Naive thymus-derived CD8-positive, alpha-beta T cell (primary cell): ENCODE measurements at places on chromosomes 16 and 17.

DNA sequence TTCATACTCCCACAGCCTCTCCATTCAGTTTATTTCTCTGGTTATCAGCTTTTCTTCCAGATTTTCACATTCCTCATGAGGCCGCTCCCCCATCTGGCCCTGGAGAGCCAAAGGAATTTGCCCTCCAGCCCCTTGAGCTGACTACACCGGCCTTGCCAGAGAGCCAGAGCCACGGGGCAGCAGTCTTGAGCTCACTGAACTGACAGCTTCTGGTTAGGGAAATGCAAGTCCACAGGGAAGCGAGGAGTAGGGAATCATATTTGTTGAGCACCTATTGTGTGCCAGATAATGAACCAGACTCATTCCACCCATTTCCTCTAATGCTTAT lies 102.4 kb downstream of the ABCC12 start:
- no peak for DNase-seq
- no peak overlapping the region for H3K4me3 ChIP-seq
- H3K27ac ChIP-seq = no peak overlapping the region
- no peaks in the 10 kb centered on the region for H3K36me3 ChIP-seq
- peaks cover 15% of the 10 kb centered on the region for H3K27me3 ChIP-seq
- H3K4me1 ChIP-seq = peaks cover 7% of the 10 kb centered on the region

- H3K4me1 ChIP-seq = peaks cover 65% of the 10 kb centered on the region
- peak; percentile 59 for DNase-seq
- peak within 1 kb of the TSS; percentile 100 for H3K4me3 ChIP-seq
- no peaks in the 10 kb centered on the region for H3K27me3 ChIP-seq
Measured at GRCh38 chr17:58328195-58329034, at the start of gene TSPOAP1. Gene TSPOAP1 (minus strand): TSS chr17:58328795. CDS start chr17:58327920, 875 bp downstream.

- no peaks in the 10 kb centered on the region for H3K27me3 ChIP-seq
- H3K4me3 ChIP-seq = peak overlapping the region; percentile 78
- DNase-seq = no peak
- H3K36me3 ChIP-seq = no peaks in the 10 kb centered on the region
- peak overlapping the region; percentile 94 for H3K27ac ChIP-seq
- H3K4me1 ChIP-seq = peaks cover 85% of the 10 kb centered on the region
Measured at GRCh38 chr17:35213412-35213940, 19.3 kb upstream of the SLC35G3 start.

GRCh38 chr16:69378760-69379159 lies 7.0 kb downstream of the TERF2 start:
- H3K4me1 ChIP-seq = peaks cover 32% of the 10 kb centered on the region
- no peak overlapping the region for H3K4me3 ChIP-seq
- no peaks in the 10 kb centered on the region for H3K27me3 ChIP-seq
- no peak for DNase-seq

DNA sequence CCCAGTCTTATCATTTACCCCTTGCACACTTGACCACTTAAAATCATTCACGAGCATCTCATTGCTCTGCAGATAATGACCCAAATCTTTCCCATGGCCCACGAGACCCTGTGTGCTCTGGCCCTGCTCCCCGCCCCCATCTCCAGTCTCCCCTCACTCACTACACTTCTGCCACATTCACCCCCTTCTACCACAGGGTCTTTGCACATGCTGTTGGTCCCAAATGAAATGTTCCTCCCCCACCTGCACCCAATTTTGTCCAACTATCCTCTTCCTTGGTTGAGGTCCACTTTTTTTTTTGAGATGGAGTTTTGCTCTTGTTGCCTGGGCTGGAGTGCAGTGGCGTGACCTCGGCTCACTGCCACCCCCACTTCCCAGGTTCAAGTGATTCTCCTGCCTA lies 39.2 kb downstream of the CCDC42 start:
- H3K4me1 ChIP-seq = no peaks in the 10 kb centered on the region
- H3K27ac ChIP-seq = no peak overlapping the region
- peaks cover 31% of the 10 kb centered on the region for H3K27me3 ChIP-seq
- no peak for DNase-seq

DNA sequence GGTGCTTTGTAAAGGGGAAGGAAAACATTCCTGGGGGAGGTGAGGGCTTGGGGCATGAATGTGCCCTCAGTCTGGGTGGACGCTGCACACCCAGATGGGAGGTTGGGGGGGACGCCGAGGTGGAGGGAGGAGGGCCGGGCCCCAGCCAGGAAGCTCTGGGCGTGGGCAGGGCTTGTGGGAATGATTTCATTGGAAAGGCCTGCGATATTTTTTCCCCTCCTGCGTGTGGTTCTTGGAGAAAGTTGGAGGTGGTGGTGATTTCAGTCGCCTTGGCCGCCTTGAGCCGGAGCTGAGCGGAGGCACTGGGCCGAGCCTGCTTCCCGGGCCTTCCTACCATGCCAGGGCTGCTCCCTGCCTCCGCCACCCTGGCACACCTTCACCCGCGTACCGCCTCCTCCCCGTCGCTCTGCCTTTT lies 26.4 kb upstream of the CLEC18A start:
- no peak overlapping the region for H3K4me3 ChIP-seq
- H3K27ac ChIP-seq = no peak overlapping the region
- no peaks in the 10 kb centered on the region for H3K27me3 ChIP-seq
- DNase-seq = no peak

DNA sequence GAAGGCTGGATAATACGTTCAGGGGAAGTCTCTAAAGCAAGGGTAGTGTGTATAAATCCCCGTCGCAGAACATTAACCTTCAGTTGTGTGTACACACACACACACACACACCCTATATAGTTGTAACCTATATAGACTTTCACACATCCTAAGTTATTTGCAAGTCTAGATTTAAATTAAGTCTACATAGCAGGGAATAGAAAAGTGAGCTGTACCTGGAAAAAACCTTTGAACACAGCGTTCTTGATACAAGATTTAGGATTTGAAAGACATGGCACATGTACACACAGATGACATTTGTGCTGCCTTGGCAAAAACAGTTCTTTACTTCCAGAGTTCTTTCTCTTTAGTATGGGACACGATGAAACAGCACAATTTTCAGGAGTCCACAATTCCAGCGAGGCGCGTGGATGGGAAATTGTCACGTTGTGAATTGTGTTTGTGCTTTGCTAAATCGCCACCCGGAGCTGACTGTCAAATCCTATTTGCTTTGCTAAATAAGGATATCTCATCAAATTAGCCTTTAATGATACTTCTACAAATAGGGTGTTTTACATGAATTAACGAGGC lies 233.9 kb downstream of the MRTFB start:
- H3K4me1 ChIP-seq = peaks cover 22% of the 10 kb centered on the region
- no peak overlapping the region for H3K4me3 ChIP-seq
- no peak for DNase-seq
- H3K36me3 ChIP-seq = no peaks in the 10 kb centered on the region
- no peaks in the 10 kb centered on the region for H3K27me3 ChIP-seq

DNA sequence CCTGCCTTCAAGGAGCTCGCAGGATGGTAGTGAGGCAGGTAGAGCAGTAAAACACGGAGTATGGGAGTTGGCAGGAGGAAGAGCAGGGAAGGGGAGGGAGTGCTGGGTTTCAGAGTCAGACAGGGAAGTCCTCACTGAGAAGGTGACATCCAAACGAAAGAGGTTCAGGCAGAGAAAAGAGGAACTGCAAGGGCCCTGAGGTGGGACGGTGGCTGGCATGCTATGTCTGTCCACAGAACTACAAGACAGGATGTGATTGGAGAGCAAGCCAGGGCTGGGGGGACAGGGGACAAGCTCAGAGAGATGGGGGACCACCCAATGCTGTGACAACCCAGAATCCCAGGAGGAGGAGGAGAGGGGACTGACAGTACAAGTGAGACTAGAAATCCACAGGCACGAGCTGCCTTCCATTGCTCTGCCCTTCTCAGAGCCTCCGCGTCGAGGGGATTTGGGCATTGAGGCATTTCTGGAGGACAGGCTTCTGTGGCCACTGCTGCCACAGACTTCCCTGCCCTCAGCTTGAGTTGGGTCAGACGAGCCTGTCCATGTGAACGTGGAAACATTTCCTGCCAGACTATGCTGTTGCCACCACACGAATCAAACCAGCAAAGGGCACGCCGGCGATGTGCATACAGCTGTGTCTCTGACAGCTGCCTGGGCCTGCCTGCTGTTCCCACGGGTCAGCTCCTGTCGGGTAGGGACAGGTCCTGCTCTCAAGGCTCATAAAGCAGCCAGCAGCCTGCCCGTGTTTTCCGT lies 100.1 kb downstream of the RAB11FIP4 start:
- no peaks in the 10 kb centered on the region for H3K27me3 ChIP-seq
- peak overlapping the region; percentile 89 for H3K4me3 ChIP-seq
- peak; percentile 37 for DNase-seq
- H3K4me1 ChIP-seq = peaks cover 54% of the 10 kb centered on the region

DNA sequence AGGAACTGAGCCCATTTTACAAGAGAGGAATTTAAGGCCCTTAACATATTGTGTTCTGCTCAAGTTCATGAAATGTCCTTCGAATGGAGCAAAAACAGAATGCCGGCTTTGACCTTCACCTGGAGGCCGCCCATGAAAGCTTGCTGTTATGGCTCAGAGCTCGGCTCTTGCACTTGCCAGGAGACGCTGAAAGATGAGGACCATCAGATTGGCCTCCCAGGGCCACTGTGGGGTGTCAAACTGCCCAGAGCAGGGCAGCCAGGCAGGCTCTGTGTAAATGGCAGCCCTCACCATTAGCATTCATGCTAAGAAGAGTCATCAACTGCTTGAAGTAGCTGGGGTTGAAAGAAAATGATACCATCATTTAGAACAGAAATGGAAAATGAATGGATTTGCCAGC lies 39.3 kb downstream of the IL21R start:
- H3K27me3 ChIP-seq = no peaks in the 10 kb centered on the region
- no peak for DNase-seq
- peaks cover 31% of the 10 kb centered on the region for H3K4me1 ChIP-seq
- peaks cover 6% of the 10 kb centered on the region for H3K36me3 ChIP-seq

GRCh38 chr17:70096861-70097260 lies 21.8 kb downstream of the KCNJ16 start:
- no peak overlapping the region for H3K4me3 ChIP-seq
- DNase-seq = no peak

DNA sequence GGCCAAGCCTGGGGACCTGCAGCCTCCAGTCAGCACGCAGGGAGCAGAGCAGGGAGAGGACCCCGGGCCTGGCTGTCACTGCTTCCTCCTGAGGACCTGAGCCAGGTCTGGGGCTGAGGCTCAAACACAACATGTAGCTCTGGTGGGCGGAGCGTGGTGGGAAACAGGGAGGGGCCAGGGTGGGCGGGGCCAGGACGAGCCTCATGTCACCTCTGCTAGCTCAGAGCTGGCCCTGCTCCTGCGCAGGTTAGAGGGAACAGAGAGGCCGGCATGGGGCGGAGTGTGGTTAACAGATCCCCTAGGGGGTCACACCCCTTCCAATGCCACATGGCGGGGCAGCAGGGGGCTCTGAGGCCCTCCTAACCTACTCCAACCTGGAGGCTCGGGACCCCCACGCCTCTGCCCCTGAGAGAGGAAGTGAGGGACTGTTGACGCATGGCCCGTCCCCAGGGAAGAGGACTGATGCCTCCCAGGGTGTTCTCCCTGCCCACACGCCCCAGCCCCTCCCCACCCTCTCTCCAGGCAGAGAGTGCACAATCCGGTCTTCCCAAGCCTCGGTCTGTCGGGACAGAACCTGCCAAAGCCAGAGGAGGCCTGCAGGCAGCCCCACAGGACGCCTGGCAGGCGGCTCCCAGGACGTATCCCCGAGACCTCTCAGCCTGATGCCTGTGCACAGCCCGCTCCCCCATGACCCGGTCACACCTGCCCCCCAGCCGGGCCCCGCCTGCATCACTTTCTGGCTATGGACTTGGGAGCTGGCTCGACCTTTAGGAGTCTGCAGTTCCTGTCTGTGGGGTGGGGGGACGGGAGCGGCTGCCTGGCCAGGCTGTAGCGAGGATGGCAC lies 15.2 kb downstream of the PIEZO1 start:
- no peak overlapping the region for H3K27ac ChIP-seq
- no peaks in the 10 kb centered on the region for H3K27me3 ChIP-seq
- peaks cover 8% of the 10 kb centered on the region for H3K4me1 ChIP-seq

- H3K27ac ChIP-seq = no peak overlapping the region
- H3K36me3 ChIP-seq = no peaks in the 10 kb centered on the region
- H3K27me3 ChIP-seq = peaks cover 12% of the 10 kb centered on the region
- H3K4me1 ChIP-seq = peaks cover 7% of the 10 kb centered on the region
- no peak for DNase-seq
Measured at GRCh38 chr16:19210968-19211367, 42.9 kb downstream of the SYT17 start.

- H3K27me3 ChIP-seq = no peaks in the 10 kb centered on the region
- H3K36me3 ChIP-seq = no peaks in the 10 kb centered on the region
- DNase-seq = no peak
- peaks cover 51% of the 10 kb centered on the region for H3K4me1 ChIP-seq
- H3K4me3 ChIP-seq = no peak overlapping the region
Measured at GRCh38 chr17:77346765-77347164, 206.0 kb downstream of the SEC14L1 start.
